ENCODE measurements at places on chromosomes 16 and 17.

DNA sequence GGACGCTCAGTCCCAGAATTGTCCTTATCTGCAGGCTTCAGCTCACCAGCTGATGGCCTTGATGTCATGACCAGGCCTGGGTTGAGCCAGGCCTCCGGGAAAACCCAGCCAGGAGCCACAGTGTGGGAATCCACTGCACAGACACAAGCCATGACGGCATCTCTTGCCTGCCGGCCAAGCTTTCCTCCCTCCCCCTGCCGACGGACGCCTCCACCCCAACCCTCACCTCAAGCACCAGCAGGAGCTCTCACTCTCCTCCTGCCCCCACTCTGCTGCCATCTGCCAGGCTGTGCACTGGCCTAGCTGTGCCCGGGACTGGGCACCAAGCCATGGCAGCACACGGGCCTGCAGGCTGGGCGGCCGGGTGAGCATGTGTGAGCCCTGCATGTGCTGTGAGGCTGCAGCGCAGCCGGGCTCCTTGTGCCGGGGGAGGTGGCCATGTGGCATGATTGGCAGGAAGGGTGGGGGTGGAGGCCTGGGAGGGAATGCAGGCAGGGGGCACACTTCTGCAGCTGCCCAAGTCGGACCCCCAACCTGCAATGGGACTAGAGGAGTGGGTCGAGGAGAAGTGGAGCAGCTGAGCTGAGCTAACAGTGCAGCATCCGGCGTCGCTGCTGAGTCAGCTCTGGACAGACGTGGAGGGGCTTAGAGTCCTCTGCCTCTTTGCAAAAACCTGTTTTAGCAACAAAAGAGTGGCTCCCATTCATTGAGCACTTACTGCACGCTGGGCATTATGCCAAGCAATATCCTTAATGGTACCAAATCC is 268.5 kb downstream of the CBLN1 start:
- DNase-seq, result no peak

- no peak for DNase-seq
Measured at GRCh38 chr16:81482329-81483063, 37.9 kb downstream of the CMIP start.

DNA sequence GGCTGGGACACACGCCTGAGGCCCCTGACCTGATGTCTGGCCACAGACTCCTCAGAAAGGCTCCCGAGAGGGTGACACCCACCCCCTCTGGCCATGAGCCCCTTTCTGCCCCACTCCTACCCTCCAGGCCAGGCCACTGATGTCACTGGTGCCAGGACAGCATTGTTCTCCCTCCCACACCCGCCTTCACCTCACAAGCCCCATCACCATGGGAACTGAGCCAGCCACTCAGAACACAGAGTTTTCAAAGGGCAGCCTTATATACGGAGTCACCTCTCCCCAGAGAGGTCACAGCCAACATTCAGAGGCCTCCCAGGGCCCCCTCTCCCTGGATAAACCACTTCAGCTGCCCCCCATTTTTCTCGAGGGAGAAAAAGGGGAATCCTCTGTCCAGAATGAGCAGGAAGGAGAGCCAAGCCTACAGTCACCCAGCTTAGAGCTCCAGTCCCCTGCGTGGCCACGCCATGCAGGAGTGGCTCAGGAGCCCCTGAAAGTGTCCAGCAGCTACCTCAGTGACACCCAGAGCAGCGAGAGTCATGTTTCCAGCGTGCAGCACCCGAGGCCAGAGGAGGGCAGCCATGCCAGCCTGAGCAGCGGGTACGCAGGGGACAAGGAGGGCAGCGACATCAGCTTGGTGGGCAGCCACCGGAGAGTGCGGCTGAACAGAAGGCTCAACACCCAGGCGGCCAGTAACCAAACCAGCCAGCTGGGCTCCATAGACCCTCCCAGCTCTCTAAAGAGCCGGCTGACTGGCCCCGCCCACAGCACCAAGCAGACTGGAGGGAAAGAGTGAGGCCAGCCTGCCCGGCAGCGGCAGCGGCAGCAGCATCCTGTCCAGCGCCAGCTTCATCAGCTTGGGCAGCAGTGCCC is at the start of gene C16orf82:
Gene C16orf82, plus strand, starts transcription at position 260 of the 870 bp plus-strand sequence.
- no peak for DNase-seq

DNA sequence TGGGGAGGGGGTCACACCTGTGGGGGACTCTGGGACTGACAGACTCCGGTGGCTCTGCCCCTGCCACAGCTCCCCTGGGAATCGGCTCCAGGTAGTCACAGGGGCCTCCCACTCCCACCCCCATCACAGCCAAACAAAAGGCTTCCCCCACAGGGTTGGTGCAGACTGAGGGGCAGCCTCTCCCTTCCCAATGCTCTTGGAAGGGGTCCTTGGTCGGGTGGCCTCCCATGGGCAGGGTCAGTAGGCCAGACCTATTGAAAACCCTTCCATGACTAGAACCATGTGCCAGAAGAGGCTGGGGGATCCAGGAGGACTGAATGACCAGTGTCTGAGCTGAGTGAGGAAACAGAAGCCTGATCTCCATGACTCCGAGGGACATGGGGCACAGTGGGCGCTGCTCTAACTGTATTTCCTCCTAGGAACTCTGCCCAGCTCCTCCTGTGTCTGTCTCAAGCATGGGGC is 28.6 kb downstream of the TK2 start:
- DNase-seq, result no peak

- no peak for DNase-seq
Measured at GRCh38 chr16:54657709-54658102, 273.0 kb upstream of the IRX5 start.

DNA sequence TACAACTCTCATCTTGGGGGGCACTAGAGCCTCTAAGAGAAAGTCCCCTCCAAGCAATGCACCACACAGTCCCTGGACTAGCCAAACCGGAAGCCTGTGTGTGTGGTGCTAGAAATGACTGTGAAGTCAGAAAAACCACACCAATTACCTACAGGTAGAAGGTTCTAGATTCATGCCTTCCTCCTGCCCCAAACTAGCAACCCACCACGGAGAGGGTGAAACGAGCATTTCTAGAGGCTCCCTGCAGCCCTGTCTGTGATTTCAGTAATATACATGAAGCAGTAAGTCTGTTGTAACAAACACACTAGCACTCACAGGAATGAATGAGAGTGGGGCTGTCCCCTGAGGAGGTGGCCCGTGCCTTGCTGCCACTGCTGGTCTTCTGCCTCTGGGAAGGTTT is 13.6 kb downstream of the ZFHX3 start:
- DNase-seq, result no peak

DNA sequence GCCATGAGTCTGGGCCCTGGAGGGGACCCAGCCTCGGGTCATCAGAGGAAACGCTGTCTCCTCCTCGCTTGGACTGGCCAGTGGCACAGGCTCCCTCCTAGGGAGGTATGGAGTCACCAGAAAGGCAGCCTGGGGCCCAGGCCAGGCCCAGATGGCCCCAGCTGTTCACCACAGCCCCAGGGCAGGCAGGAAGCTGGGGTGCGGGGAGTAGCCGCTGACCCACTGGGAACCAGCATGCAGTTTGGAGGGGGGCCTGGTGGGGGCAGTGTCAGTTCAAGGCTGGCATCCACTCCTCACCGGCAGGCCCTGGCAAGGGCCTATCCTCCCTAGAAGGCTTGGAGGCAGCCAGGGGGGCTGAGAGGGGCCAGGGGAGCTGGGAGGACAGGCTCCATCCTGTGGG is 48.8 kb downstream of the SDK2 start:
- no peak for DNase-seq

DNA sequence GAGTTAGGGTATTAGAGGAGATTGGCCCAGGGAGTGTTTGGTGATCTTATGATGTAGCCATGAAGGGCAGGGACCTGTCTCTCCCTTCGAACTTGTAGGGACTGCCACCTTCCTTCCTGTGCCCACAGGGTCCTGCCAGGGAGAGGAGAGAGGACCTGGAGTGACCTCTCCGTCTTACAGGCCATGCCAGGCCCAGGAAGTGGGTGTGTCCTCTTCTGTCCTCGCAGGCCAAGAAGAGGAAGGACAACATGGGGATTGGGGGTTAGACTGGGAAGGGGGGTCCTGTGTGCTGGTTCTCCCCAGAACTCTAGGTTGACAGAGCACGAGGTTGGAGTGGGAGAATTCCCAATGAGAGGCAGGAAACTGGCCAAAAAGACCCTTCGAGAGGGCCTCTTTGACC is 43.4 kb upstream of the TAC4 start:
- no peak for DNase-seq

DNA sequence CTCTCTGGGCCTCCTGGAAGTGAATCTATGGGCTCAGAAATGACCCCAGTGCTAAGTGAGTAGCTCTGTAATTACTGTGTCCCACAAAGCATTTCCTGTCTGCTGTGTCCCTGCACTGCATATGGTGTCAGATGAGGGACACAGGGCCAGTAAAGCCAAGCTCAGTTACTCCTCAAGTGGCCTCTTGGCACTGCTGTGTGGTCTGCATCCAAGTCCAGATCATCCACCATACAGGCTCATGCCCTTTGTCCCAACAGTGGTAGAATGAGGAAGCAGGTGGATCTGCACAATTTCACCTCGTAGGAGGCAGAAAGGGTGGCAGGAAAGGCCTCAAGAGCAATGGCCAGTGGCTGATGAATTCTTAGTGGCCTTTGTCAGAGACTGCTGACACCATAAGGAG is 146.8 kb downstream of the SOX9 start:
- no peak for DNase-seq

DNA sequence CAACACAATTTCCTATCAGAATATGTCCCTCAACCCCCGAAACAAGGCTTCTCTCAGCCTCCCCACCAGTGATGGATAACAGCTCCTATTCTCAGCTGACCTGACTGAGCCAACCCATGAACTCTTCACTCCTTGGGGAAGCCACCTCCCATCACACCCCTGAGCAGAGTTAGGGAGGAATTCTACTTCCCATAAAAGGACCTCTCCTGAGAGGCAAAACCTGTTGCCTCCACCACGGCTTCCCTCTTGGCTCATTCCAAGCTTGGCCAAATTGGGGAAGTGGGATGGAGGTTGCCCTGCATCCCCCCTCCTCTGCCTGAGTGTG is 5.7 kb upstream of the RASL10B start:
- no peak for DNase-seq

DNA sequence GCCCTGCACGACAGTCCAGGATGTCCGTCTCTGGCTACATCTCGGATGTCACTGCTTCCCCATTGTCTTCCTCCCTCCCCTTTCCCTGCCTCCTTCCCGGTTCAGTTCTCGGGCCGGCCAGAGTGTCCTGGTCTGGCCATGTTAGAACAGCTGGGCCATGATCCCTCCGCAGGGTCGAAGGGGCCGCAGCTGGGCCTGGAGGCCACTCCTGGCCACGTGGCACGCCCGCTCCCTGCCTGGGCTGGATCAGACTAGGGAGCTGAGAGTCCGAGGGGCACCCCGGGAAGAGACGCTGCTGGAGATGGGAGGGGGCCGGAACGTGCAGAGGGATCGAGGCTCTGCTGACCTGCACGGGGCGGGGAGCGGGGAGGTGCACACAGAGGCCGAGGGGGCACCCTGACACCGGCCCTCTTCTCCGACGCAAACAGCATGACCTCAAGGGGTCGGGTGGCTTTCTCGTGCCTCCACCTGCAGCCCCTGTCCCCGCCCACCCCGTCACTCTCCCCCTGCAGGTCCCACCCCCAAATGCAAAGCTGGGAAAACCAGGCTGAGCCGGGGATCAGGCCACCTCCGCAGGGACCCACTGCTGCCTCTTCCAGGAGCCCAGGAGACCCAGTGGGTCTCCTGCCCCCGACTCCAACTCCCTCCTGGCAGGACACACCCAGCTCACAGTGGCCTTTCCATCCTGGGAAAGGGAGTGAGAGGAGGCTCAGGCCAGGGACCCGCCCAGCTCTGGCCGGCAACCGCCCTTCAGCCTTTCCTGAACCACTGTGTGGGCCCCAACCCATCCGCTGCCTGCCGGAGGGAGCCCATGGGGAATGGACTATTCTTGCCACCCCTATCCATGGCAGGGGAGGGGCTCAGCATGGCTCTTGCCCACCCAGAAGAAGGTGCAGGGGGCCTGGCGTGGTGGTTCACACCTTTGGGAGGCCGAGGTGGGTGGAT is 38.5 kb downstream of the CTU2 start:
- DNase-seq, result no peak

- DNase-seq, result no peak
Measured at GRCh38 chr16:81668243-81669097, 110.6 kb upstream of the PLCG2 start.

DNA sequence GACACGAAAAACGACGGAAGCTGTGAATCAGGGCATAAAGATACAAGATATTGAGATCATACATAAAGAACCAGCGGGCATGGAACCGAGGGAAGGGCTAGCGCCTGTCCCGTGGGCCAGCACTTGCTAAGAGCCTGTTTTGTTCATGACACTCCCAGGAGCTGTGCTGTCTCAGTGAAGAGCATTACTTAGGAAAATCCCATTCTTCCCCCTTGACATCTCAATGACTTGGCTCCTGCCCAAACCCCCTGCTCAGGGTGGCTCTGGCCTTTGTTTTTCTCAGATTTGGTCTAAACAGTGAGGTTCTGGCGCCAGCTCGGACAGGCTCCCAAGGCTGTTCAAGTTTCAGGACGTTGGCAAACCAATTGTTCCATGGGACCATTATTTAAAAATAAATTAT is 79.1 kb upstream of the SEC14L1 start:
- no peak for DNase-seq

DNA sequence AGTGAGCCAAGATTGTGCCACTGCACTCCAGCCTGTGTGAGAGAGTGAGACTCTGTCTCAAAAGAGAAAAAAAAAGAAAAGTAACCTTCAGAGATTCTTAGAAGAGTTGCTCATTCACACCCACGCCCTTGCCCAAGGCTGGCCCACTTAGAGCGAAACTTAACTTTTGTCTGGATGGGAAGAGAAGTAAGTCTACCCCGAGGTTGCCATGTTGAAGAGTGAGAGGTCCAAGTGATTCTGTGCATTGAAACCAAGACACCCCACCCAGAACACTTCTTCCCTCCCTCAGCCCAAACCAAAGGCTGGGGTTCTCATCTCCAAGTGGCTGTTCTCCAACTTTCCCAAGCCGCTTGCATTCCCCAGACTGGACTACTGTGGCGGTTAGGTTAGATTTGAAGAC is 2.4 kb upstream of the CISD3 start:
- no peak for DNase-seq

- DNase-seq, result no peak
Measured at GRCh38 chr16:68231384-68232136, 4.4 kb downstream of the ESRP2 start.

- DNase-seq, result no peak
Measured at GRCh38 chr17:42394838-42395237, 6.6 kb upstream of the STAT3 start.

DNA sequence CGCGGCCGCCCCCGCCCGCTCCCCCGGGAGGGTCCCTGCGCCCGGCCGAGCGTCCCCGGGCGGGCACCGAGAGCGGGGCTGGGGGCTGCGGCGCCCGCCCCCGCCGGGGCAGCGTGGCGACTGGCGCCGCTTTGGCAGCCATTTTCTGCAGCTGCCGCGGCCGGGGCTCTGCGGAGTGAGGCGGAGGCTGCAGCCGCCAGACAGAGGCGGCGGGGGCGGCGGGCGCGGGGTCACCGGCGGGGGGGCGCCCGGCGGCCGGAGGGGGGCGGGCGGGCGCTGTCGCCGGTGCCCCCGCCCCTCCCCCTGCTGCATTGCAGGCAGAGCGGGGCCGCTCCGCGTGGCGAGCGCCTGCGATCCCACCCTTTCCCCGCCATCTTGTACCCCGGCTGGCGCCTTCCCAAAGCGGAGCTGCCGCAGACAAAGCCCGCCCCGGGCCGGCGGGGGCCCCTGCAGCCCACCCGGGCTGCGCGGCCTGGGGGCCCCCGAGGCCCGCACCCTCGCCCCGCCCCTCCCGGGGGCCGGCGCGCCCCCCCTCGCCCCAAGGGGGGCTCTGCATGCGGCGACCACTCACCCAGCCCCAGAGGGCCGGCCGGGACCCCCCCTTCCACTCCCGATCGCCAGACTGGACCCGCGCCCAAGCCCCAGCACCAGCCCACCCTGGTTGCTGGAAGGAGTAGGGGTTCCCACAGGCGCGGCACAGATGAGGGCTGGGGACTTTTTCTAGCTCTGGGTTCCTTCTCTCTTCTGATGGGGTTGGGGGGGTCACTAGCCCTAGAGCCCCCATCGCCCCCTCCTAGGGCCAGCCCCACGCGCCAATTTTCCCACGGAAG is 16.6 kb upstream of the CBX8 start:
- DNase-seq, result no peak

Measured in nucleus accumbens (tissue), 56 donors.